ENCODE measurements at places on chromosomes 16 and 17. TPM values are rescaled to one million over a fixed set of nuclear protein-coding genes. Genes with fewer than 3 reads are reported as not detected.

- DNase-seq, result no peak
Observed at GRCh38 chr17:48559840-48560817, 15.2 kb upstream of the HOXB2 start.

DNA sequence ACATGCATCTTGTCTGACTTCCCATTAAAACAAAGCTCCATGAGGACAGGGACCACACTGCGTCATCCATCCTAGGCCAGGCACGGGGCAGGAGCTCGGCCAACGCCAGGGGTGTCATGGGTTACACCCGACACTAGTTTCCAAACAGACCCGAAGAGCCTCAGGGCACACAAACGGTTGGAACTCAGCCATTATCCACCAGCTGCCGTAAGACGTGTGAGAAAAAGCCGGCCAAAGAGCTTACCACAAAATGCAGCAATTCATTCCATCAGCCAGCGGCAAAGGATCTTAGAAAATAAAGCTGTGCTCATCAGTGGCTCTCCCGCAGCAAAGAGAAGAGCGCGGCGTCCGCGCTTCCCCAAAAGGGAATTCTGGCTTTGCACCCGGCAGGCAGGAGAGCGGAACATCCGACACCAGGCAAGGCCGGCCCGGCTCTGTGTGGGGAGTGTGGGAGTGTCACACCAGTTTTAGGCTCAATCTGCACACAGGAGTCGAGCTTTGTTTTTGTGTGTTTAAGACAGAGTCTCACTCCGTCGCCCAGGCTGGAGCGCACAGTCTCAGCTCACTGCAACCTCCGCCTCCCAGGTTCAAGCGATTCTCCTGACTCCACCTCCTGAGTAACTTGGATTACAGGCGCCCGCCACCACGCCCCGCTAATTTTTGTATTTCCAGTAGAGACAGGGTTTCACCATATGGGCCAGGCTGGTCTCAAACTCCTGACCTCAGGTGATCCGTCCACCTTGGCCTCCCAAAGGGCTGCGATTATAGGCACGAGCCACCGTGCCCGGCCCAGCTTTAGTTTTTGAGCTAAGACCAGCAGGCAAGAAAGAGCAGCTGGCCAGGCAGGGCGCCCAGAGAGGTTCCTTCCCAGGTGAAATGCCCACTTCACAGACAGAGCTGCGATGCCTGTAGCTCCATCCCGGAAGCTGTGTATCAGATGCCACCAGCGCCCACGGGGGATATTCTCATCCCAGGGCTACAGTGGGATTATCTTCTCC lies 1.5 kb downstream of the SLC38A8 start:
- peak; percentile 67 for DNase-seq

DNA sequence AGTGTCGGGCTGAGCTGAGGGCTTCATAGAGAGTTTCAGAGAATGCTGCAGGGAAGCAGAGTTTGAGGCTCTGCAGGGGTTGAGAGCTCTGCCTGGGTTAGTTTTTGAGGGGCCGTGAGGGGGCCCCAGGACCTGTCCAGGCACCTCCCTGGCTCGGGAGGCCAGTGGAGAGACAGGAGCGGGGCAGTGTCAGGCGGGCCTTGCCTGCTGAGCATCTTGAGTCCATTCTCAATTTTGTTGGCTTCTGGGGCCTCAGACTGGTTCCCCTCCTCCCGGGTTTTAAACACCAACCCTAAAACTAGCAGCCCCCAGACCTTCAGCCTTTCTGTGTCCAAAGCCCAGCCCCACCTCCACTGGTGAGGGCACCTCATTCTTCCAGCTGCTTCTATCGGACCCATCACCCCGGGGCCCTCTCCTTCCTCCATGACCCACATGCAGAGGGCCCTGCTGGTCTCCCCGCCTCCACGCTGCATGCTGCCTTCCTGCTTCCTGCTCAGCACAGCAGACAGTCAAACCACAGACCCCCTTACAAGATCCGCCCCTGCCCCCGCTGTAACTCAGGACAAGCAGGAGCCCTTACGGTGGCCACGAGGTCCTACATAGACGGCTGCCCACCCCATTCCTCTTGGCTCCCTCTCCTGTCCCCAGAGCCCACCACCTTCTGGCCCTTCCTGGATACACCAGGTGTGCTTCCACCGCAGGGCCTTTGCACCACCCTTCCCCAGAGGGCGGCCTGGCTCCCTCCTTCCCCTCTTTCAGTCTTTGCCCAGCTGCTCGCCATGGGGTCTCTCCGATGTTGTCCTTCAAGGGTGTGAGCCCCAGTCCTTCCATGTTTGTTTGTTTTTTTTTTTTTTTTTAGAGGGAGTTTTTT lies 3.8 kb downstream of the RNF213 start:
- DNase-seq, result no peak

DNA sequence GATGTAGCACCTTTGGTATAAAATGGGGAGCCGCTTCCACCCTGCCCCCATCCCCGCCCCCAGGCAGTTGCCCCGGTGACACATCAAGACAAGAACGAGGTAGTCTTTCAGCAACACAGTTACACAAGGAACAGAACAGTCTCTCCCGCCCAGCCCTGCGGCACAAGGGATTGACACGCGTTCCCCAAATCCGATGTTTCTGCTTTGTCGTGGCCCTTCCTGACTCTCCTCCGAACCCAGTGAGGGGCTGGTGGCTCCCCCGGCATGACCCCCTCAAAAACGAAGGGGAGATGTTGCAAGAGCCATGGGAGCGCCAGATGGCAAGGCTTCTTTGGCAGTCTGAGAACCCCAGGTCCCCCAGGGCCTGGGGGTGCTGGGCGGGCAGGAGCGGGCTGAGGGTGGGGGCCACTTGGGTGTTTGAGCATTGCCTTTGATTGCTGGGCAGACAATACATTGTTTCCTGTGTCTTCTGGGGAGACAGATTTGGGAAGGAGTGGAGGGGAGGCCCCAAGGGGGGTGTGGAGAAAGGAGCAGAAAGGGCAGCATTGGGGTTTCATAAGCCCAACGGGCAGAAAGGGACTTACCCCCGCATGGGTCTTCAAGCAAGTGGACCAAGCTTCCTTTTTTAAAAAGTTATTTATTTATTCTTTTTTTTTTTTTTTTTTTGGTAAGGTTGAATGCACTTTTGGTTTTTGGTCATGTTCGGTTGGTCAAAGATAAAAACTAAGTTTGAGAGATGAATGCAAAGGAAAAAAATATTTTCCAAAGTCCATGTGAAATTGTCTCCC lies 16.6 kb downstream of the COL1A1 start:
- DNase-seq, result no peak

RPTOR gene
- total RNA-seq, result 18.8 TPM

GRCh38 chr16:6913566-6913965 lies 419.1 kb upstream of the RBFOX1 start:
- DNase-seq, result no peak

HBM gene
- total RNA-seq, result not detected

DNA sequence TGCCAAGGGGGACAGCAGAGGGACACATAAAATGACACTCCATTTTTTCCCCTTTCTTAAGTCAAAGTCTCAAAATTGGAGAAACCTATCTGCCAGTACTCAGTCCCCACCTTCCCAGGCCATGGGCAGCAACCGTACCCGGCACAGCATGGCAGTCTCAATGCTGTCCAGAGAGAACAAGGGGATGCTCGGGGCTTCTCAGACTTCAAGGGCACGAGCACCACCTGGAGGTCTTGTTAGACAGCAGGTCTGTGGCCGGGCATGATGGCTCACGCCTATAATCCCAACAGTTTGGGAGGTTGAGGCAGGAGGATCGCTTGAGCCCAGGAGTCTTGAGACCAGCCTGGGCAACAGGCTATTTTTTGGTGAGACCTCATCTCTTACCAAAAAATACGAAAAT lies 3.2 kb downstream of the DNAH17 start:
- DNase-seq, result no peak

GRCh38 chr17:4944554-4945175 lies 3.7 kb downstream of the PFN1 start:
- no peak for DNase-seq

- no peak for DNase-seq
Observed at GRCh38 chr17:41812381-41813151, at the start of gene FKBP10. Gene FKBP10 (plus strand): TSS chr17:41813004. CDS start chr17:41813035, 31 bp downstream.

DNA sequence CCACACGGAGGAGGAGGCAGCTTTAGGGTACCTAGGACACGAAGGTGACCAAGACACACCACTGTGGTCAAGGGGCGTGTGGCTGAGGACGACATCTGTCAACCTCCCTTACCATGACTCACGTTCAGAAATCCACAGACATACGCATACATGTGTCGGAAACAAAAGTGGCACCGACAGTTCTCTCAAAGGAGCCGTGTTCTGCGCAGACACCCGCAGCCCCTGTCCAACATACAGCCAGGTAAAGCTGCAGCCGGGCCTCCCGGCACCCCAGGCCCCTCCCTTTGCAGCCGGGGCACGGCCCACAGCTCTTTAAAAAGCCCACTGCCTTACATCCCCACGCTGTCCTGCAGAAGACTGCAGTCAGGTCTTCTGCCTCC lies 40.5 kb upstream of the KLHDC4 start:
- DNase-seq, result no peak

WDR59 gene
- 47.8 TPM for total RNA-seq

GRCh38 chr17:31570951-31571892 lies 179.7 kb downstream of the RAB11FIP4 start:
- DNase-seq, result peak; percentile 91

DNA sequence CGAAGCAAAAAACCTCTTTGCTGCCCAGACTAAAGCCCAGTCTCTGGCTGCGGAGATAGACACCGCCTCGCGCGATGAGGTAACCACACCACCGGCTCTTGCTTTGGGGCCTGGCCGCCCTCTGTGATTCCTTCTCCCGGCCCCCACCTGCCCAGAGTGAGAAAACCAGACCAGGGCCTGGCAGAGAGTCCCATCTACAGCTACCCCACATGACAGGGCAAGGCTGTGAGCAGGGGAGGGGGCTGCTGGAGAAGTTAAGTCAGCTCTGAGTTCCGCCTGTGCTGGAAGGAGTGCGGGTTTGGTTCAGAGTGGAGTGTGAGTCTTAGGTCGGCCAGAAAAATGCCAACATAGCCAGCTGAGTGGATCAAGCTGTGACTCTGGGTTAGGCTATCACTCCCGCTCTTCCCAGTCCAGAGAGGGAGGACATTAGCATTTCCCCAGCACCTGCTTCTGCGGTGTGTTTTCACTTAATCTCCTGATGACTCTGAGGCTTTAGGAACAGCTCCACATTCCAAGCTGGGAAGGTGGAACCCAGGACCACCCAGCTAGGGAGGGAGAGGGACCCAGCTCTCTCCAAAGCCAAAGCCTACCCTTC lies 139.0 kb downstream of the RAB11FIP4 start:
- DNase-seq, result no peak

DNA sequence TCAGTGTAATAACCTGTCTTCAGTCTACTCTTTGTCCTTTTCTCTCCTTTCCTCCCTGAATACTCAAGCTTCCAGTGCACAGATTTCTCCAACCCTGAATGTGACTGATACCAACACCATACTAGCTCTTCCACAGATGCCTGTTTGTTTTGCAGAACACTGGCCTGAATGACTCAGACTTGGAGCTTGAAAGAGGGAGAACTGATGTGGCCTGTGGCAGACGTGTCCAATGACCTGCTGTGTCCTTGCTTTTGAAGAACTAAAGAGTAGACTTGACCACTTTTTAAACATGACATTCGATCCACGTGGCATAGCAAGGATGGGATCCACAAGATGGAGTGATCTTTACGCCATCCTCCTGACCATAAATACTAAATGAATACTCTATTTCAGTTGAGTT lies 361.0 kb downstream of the WWOX start:
- no peak for DNase-seq

MMP2 gene
- 135 TPM for total RNA-seq

DNA sequence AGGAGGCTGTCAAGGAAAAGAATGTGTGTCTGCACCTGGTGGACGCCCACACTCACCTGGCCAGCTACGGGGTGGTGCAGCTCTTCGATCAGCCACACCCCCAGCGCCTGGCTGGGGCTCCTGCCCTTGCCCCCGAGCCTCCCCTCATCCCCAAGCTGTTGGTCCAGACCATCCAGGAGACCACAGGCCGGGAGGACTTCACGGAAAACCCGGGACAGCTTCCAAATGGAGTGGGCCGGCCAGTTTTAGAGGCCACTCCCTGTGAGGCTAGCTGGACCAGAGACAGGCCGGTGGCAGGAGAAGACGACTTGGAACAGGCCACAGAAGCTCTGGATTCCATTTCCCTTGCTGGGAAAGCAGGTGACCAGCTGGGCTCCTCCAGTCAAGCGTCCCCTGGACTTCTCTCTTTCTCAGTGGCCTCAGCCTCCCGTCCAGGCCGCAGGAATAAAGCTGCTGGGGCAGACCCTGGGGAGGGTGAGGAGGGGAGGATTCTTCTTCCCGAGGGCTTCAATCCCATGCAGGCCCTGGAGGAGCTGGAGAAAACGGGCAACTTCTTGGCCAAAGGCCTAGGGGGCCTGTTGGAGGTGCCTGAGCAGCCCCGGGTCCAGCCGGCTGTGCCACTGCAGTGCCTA lies 2.2 kb downstream of the WDR81 start:
- peak; percentile 1 for DNase-seq

KCNJ18 gene
- not detected for total RNA-seq

GRCh38 chr16:79573884-79574283 lies 26.7 kb downstream of the MAF start:
- no peak for DNase-seq

- DNase-seq, result no peak
Observed at GRCh38 chr16:50272687-50273381, 6.5 kb downstream of the ADCY7 start.

- DNase-seq, result no peak
Observed at GRCh38 chr17:73800893-73801292, 156.6 kb upstream of the SDK2 start.

TELO2 gene
- 18.9 TPM for total RNA-seq

DNA sequence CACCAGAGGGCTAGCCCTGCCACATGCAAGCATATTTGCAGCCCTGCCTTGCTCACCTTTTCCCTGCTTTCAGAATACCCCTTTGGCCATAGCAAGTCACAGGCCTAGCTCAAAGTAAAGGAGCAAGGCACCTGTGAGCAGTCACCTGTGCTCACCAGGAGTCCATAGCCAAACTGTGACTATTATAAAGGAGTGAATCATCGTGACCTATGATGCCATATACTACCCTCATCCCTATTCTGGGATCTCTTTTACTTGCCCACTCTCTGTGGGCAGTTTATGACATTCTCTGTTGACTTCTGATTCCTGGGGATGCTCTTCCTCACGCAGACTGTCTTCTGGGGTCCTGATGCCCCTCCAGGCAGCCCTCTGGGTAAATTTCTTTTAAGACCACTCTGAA lies 200.5 kb upstream of the NLRP1 start:
- no peak for DNase-seq

- DNase-seq, result no peak
Observed at GRCh38 chr17:75832652-75833400, 11.4 kb downstream of the UNC13D start.

Measured in Right ventricle myocardium inferior (tissue), 1 donor.